ENCODE measurements at places on chromosomes 2 and 18.

DNA sequence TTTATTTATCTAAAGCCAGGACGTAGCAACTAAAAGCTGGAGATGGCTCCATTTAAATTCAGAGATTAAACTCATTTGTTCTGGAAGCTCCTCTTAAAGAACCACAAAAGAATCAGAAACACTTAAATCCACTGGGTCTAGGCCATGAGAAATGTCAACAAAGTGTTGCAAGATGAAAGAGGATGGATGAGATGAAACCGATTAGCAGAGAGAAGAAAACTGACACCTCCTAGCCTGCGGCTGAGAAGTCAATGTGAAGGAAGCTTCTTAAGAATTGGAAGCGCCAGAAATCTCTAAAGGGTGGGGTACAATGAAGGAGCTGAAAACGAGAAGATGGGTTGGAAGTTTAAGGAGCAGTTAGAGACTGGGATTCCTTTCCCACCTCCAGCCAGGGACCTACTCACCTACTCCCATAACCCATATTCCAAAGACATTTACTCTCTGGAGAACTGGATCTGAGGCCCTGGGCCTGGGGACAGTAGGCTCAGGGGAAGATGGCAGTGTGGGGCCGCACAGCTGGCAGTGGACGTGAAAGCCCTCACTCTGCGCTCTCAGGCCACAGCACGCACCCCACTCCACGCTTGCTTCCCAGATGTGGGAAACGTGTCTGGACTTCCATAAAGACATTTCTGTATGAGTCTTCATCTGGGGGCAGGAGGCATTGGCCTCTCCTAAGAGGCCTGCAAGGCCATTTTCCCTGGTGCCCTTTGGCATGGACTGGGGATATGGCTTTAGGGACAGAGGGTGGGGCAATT lies 188.4 kb downstream of the LOXHD1 start:
- no peak for DNase-seq

DNA sequence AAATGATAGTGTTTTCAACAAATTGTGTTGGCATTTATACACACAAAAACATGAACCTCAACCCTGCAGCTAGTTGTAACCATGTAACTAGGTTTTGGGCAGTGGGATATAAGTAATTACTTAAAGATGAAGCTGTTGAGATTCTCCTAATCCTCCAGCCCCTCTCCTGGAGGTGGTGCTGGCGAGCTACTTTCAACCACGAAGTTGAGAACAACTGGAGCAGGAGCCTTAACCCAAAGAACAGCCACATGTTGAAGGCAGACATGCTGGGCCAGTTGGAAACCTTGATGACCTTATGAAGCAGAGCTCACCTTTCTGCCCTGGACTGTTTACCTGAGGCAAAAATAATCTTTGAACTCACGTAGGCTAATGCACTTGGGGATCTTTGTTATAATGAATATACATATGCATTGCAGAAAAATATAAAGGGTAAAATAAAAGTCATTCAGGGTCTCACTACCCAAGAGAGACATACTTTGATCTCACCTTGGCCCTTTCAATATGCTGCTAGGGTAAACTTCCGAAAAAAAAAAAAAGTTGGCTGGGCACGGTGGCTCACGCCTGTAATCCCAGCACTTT lies 89.6 kb upstream of the NPAS2 start:
- peak; percentile 59 for DNase-seq

DNA sequence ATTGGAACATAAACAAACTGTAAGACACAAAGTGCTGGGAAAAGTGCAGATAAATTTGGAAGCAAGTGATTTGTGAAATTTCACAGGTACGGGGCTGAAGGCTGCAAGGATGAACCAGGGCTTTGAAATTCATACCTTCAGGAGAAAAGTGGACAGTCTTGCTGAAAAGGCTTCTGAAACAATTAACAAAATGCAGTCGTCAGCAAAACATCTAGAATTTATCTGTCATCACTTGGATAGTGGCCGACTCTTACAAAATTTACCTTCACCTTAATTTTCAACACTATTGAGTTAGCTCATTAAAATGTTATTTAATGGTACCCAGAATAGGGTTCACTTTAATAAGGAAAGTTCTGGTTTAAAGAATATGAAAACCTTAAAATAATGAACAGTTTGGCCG lies 138.3 kb downstream of the SNTG2 start:
- no peak for DNase-seq

DNA sequence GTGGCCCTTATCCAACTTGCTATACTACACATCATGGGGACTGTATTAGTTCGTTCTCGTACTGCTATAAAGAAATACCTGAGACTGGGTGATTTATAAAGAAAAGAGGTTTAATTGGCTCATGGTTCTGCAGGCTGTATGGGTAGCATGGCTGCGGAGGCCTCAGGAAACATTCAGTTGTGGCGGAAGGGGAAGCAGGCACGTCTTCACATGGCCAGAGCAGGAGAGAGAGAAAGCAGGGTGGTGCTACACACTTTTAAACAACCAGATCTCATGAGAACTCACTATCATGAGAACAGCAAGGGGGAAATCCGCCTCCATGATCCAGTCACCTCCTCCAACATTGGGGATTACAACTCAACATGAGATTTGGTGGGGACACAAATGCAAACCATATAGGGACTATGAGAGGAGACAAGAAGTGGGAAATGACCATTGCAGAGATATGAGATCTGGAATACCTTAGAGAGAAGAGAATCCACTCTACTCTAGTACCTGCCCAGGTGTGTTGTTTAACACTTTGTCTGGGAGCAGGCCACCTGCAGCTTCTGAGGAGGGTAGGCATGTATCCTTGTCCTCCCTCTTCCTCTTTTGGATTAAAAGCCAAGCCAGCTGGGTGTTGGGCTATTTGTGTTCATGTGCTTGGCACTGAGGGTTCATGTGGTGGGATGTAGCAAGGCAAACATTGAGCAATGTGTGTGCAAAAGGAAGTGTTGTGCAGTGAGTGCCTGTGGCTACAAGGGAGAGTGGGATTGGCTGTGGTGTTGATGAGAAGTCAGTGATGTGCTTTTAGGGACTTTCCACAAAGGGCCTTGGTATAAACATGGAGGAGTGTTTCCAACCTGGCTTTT lies 22.8 kb downstream of the TTLL4 start:
- DNase-seq, result no peak

DNA sequence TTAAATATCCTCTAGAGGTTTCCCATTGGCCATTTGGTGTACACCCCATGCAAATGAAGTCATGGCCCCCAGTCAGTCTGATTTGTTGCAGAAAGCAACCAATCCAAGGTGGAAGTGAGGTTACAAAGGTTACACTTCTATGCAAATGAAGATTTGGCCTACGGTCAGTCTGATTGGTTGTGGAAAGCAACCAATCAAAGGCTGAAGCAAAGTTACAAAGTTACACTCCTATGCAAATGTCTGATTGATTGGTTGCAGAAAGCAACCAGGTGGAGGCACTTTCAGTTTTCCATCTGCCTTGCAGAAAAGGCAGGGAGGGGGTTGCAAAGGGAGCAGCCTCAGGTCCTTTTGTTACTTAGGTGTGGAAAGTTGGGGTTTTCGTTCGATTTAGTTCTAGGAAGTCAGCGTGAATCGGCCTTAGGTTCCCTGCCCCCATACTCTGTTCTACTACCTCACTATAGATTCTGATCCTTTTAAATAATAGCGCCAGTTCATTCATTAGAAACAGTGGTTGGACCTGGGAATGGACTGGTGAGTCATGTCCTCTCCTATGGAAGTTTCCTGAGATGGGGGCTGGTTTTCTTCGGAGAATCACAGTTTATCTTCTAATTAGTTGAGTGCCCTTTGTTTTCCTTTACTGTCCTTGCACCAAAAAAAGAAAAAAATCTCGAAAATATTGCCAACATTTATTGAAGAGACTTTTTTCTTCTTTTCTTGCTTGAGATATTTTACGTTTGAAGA lies 279.5 kb downstream of the AGAP1 start:
- no peak for DNase-seq

GRCh38 chr2:275466-275865 lies 10.7 kb downstream of the ACP1 start:
- DNase-seq, result no peak

Data from fibroblast of skin of left quadriceps (primary cell).